ENCODE measurements at places on chromosomes 12 and 14.

DNA sequence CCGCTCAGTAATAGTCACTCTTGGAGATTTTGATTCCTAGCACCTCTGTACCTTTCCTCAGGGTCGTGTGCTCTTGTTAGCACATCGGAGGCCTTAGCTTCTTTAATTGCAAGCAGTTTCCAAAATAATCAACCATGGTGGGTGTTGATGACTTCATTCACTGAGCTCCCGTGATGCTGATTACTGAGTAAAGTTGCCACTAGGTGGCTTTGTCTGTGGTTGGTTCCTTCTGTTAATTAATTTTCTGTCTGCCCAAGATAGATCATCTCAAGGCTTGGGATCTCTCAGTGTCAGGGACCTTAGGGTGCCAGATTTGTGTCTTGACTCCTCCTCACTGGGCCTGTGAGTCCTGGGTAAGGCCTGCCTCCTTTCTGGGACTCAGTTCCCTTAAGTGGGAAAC is 54.3 kb downstream of the PTPN11 start:
- DNase-seq, result no peak

GRCh38 chr12:6638305-6638704 is 2.5 kb upstream of the LPAR5 start:
- no peak for DNase-seq

DNA sequence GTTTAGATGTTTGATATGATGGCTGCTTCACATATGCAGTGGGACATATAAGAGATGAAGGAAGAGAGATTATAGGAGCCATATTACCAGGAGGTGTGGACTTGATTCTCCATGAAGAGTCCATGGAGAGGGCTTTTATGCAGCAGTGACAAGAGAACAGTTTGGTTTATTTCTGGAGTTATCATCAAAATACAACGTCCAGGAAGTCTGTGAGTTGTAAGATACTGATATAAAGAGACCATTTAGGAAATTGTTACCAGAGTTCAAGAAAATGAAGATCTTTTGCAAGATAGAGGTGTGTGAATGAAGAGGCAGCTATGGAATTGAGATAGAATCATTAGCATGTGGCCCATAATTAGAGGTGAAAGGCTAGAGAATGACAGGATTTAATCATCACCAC is 431.7 kb downstream of the NPAS3 start:
- DNase-seq, result no peak

- DNase-seq, result no peak
Observed at GRCh38 chr12:49622501-49623141, 740 bp upstream of the PRPF40B start.

- no peak for DNase-seq
Observed at GRCh38 chr12:10720974-10721650, 2.0 kb downstream of the YBX3 start.

GRCh38 chr12:75172611-75173010 is 37.0 kb downstream of the KCNC2 start:
- DNase-seq, result no peak

DNA sequence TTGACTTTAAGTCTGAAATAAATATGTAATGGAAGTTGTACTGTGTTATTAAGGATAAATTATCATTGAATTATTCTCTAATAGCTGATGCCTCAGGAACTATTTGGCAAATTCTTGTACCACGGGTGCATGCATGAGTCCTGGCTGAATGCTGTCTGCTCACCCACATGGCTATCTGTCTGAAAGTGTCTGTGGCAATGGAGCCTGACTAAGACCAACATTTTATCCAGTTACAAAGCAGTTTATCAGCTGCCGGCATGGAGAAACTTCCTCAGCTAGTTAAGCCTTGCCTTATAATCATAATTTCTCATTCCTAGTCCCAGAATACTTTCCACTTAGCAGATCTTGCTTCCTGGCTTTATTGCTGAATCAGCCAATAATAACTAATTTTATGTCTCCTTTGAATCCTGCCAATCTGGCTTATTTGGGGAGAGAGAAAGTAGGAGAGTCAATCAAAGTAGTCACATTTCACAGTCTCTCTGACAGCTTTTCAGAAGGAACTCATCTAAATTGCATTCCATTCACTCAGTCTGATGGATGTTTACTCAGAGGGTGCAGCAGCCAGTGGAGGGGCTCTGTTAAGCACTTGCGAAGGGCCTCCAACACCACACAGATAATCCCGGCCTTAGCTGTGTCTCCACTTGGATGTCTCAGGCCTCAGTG is 280.6 kb upstream of the CLEC14A start:
- no peak for DNase-seq

GRCh38 chr12:85516667-85517325 is 236.8 kb downstream of the ALX1 start:
- DNase-seq, result no peak

GRCh38 chr12:43861840-43862150 is 25.9 kb downstream of the TMEM117 start:
- no peak for DNase-seq

DNA sequence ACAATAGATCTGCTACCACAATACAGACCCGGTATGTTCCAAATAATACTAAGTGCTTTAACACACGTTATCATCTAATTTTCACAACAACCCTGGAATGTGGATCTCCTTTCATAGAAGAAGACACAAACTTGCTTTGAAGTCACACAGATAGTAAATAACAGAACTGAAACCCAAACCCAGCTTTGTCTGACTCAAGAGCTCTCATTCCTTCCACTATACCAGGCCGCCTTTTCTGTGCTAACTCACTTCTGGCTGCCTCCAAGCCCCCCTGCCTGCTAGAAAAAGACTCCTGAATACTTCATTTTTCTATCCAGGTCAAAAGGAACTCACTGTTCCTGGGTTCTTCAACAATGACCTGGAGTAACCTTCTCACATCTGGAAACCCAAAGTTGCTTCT is 37.8 kb downstream of the PRPF40B start:
- DNase-seq, result no peak

Data from DMS 273 treated with DMSO at 0.1 percent for 48 hours (cell line).